ENCODE measurements at places on chromosomes 13 and 19. TPM values are rescaled to one million over a fixed set of nuclear protein-coding genes. Genes with fewer than 3 reads are reported as not detected.

The CKM gene
- total RNA-seq, result not detected

The FXYD1 gene
- 3.6 TPM for total RNA-seq

The CLEC17A gene
- not detected for total RNA-seq

DNA sequence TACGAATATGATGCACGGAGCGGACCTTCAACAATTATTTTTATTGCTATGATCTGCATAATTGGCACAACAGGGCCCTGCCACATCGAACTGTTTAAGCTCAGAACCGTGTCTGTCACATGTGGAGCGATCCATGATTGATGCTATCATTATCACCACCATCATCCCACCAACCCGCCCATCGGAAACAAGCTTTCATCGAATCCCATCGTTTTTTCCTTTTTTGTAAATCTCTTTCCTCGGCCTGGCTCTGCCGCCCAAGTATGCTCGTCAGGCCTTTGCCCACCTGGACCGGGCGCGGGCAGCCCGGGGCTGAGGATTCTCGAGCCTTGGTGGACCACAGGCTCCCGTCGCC, 533 bp upstream of the DCAF15 start:
- peaks cover 20% of the 10 kb centered on the region for H3K36me3 ChIP-seq
- peak overlapping the region; percentile 85 for H3K27ac ChIP-seq
- no peaks in the 10 kb centered on the region for H3K27me3 ChIP-seq
- peaks cover 19% of the 10 kb centered on the region for H3K4me1 ChIP-seq
- H3K4me3 ChIP-seq, result peak overlapping the region; percentile 95
- DNase-seq, result no peak

DNA sequence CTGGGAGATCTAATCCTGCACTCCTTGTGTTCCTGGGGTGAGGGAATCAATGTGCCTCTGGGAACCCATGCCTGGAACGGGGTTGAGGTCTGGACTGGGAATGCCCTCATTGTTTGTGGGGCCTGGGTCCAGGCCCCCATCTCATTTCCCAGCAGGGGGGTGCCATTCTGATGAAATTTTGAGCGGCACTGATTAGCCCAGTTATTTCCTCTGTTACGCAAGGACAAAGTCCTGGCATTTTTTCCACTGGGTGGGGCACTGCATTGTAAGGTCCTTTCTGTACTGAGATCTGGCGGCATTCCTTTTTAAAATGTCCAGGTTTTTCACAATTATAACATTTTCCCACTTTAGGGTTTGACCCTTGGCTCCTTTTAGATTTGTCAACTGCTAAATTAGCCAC, 14.8 kb downstream of the FPR3 start:
- H3K27me3 ChIP-seq, result no peaks in the 10 kb centered on the region
- no peaks in the 10 kb centered on the region for H3K36me3 ChIP-seq
- no peak for DNase-seq
- H3K4me1 ChIP-seq, result no peaks in the 10 kb centered on the region
